Fibroblast of skin of scalp (primary cell): ENCODE measurements at places on chromosomes 6 and 20.

DNA sequence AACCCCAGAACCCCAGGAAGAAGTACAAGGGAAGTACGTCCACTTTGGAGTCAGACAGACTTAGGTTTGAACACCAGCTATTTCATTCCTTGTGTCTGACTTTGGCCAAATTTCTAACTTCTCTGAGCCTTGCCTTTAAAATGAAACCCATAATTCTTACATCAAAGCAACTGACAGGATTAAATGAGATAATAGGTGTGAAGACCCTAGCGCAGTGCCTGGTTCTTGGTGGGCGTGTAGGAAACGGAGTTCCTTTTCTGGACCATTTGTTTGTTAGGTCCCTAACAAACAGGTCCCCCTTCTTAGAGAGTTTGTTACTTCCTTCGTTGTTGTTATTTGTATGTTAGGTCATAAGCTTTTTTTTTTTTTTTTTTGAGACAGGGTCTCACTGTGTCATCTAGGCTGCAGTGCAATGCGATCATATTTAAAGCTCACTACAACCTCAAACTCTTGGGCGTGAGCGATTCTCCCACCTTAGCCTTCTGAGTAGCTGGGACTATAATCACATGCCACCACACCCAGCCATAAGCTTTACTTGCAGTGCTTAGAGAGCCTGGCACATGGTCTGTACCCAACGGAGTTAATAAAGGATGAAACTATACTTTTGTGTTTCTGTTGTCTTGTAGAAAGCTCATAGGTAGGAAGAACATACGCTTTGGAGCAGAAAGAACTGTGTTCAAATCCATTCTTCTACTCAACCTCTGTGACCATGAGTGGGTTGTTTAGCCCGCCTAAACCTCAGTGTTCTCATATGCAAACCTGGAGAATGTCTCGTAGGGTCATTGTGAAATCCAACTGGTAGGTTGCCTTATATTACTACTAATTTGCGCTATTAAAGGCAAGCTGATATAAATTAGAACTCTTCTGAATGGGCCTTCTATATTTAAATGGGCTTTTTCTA, 21.8 kb upstream of the MROH8 start:
- no peak for DNase-seq

DNA sequence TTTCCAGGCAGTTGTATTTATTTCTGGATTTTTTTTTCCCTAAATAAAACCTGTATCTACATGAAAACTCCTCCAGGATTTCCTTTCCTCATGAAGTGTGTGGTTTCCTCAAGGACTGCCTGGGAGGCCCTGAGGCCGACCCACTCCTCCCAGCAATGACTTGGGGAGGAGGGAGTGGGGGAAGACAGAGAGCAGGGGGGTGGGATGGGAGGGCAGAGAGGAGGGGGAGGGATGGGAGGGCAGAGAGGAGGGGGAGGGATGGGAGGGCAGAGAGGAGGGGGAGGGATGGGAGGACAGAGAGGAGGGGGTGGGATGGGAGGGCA, 161.8 kb upstream of the AGPAT4 start:
- peak; percentile 72 for DNase-seq

DNA sequence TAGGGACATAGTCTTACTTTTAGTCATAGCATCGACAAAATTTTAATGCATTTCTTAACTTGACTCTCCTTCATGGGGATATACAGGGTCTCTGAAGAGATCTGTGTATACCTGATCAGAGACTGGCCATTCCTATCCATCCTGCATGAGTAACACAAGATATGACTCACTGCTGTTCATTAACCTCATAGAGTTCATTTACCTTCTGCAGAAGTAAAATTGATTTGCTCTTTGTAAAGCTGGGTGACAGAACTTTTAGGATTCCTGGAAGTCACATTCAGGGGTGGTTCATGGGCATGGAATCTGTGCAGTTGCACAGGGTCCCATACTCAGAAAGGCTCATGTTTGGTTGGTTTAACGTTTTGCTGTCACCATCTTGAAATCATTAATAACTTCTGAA, 53.2 kb downstream of the PDE7B start:
- DNase-seq, result no peak

DNA sequence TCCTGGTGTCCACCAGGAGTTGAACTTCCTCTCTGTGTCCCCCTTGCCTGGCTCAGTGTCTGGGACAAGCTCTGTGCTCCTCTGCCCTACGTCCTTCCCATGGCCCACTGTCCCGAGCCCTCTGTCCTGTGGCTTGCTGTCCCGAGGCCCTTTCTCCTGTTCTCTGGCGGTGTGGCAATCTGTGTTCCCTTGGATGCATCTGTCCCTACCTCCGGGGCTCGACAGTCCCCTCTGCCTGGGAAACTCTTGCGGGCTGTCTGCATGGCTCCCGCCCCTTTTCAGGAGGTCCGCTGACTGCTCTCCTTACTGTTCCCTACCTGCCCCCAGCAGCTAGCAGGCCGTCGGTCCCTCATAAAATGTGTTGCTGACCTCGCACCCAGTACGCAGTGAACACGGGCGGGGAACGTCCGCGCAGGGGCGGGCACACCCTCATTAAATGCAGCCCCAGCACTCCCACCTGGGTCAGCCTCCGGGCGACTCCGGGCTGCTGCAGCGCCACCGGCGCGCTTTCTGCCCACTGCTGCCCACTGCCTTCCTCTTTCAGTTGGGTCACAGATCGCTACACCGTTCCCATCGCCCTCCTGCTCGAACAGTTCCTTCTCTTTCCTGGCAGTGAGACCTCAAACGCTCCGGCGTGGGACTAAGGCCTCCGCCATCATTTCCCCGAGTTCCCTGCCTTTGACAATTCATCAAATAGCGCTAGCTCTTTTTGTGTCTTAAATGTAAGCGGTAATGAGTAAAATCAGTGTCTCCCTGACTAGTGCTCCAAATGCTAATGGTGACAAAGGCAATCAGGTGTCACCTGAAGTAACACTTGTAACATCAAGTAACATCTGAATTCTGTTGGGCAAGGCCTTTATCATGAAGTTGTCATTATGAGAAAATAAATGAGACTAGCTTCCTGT, 60.5 kb downstream of the RSPH3 start:
- DNase-seq, result no peak

DNA sequence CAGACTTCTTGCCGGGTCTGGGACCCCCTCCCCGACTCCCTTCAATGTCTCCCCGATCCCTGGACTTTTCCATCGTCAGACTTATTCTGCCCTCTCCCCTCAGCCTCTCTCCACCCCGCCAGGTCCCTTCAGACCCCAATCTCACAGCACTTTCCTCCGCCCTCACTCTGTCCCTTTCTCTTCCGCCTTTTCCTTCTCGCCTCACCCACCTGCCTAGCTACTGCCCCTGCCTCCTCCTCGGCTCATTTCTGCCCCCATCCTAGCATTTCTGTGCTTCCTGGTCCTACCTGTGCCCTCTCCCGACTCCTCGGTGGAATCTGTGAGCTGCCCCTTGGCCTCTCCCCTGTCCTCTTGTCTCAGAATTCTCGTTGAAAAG, 616 bp downstream of the CHMP4B start:
- no peak for DNase-seq

- DNase-seq, result no peak
These were observed 39.8 kb downstream of the TBXT start for GRCh38 chr6:166127624-166128472.

- peak; percentile 45 for DNase-seq
These were observed 36.6 kb downstream of the GMPR start for GRCh38 chr6:16274885-16275589.

- no peak for DNase-seq
These were observed 34.9 kb downstream of the SLC17A4 start for GRCh38 chr6:25789475-25789874.

- peak; percentile 75 for DNase-seq
These were observed 61.1 kb upstream of the TGM3 start for GRCh38 chr20:2234598-2235191.

GRCh38 chr6:12386816-12387215, 96.7 kb downstream of the EDN1 start:
- DNase-seq, result peak; percentile 3

DNA sequence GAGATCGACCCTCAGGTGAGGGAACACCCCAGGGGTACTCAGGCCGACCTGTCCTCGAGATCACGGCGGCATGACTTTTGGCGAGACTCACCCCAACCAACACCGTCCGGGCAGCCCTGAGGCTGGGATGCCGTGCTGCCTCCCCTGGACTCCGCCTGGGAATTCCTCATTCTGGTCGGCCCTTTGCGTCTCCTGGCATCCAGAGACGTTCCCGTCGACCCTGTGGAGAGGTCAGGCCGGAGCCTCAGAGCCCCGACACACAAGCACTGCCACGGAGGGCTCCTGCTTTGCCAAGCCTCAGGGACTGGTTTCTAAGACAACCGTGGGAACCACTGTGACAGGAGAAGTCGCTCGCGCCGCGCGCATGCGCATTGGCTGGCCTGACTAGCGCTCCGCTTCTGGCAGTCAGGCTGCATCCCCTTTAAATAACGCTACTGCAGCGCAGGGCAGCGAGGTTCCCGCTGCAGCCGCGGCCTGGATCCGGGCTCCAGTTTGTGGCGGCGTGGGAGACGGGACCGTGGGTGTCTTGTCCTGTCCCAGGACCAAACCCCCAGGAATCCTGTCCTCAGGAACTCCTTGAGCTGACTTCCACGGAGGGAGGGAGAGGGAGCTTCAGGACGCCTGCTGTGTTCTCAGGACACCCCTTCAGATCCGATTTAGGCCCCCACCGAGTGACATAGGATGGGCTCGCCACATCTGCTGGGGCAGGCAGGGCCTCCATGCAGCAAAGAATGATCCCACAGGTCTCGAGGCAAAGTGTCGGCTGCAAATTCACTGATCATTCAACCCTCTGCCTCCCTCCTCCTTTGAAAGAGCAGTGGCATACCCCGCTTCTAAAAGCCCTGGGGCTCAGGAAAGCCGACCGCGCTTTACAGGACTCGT, 163.2 kb upstream of the ZNF337 start:
- peak; percentile 69 for DNase-seq

GRCh38 chr6:25961619-25962148, 918 bp upstream of the TRIM38 start:
- DNase-seq, result no peak

- no peak for DNase-seq
These were observed 142.1 kb downstream of the BMP2 start for GRCh38 chr20:6909608-6910007.

GRCh38 chr6:19655744-19656143, 181.4 kb upstream of the ID4 start:
- DNase-seq, result no peak

GRCh38 chr6:106787327-106788196, 158.2 kb downstream of the QRSL1 start:
- no peak for DNase-seq

GRCh38 chr6:24743265-24743943, 24.4 kb upstream of the C6orf62 start:
- peak; percentile 97 for DNase-seq
